WERI-Rb-1 (cell line): ENCODE measurements at places on chromosomes 12 and 14.

DNA sequence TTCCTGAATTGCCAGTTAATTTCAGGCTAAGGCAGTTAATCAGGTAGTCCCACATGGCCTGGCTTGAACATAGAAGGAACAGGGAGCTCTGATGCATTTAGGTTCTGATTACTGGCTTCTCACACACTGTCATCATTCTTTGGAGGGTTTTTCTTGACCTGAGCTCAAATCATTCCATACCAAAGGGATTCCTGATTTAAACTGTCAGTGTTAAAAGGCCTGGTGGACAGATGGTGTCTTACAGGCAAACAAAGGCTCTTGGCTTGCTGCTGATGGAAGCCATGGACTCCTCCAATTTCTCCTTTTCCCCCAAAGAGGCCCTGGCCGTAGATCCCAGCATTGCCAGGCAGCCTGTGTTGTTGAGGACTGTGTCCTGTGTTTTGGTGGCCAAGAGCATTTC is 30.2 kb downstream of the CACNA1C start:
- peak; percentile 12 for DNase-seq

DNA sequence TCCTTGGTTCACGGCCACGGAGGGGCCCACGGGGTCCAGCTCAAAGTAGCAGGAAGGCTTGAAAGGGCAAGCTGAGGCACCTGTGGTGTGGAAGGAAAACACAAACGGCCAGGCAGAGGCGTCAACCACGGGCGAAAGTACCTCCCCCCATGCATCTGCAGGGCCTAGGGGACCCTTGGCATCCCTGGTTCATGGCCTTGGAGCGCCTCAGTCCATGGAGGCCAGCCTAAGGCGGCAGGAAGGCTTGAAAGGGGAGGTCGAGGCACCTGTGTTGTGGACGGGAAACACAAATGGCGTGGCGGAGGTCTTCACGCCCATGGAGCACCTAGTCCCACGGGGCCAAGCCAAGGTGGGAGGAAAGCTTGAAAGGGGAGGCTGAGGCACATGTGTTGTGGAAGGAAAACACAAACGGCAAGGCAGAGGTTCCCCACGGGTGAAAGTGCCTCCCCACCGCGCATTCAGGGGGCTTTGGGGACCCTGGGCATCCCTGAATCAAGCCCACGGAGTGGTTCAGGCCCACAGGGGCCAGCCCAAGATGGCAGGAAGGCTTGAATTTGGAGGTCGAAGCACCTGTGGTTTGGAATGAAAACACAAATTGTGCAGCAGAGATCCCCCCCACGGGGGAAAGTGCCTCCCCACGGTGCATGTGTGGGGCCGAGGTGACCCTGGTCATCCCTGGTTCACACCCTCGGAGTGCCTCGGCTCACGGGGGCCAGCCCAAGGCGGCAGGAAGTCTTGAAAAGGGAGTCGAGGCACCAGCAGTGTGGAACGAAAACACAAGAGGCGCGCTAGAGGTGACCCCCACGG is 380.8 kb downstream of the ALG10 start:
- peak; percentile 0 for DNase-seq

GRCh38 chr14:102043251-102044025 is 43.4 kb downstream of the HSP90AA1 start:
- no peak for DNase-seq

- no peak for DNase-seq
These were observed 329.8 kb upstream of the OR4E1 start for GRCh38 chr14:22003461-22003860.

GRCh38 chr12:39490500-39491282 is 47.8 kb upstream of the KIF21A start:
- no peak for DNase-seq

GRCh38 chr12:52643233-52644077 is 8.6 kb downstream of the KRT2 start:
- DNase-seq: no peak

DNA sequence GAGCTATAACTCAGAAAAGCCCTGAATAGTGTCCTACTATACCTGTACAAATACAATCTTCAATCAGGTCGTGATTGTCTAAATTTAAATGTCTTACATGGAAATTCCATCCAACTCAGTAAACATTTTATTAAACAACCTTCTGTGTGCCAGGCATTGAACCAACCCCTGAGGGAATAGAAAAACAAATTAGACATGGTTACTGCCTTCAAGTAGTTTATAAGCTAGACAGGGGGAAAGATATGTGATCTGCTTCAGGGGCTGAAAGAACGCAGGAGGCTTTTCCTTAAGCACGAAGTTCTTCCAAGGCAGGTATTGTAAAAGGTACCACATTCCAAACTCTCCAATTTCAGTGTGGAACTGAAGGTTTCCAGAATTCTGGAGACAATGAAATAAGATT is 39.7 kb upstream of the STAB2 start:
- no peak for DNase-seq

DNA sequence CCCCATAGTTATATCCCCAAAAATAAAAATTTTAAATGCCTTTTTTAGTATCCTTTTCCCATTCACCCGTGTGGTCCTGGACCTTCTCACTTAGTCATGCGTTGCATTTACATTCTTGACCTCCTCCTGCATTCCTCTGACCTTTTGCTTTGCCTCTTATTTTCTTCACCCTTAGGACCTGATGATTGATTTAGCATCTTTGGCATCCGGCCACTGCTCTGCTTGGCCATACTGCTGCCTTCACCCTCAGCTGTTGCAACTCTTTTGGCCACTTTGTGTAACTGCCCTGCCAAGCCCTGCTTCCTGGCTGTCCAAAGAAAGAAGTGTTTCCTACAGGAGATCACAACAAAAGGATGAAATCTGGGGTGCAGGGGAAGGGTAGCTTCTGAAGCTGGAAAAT is 48.8 kb upstream of the SLC38A4 start:
- no peak for DNase-seq

DNA sequence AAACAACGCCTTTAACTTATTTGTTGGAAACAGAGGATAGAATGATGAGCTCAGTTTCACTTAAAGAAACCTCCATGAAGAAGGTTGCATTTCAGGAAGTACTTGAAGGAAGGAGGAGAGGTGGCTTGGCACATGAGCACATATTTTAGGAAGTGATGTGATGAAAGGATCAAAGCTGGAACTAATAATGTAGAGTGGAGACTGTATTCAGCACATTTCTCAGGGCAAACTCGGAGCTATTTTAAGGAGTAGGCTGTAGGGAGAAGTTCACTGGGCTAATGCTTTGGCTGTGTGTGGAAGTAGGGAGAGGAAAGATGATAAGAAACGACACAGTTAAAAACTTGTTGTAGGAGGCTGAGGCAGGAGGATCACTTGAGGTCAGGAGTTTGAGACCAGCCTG is 272.8 kb downstream of the AKAP6 start:
- DNase-seq: no peak

DNA sequence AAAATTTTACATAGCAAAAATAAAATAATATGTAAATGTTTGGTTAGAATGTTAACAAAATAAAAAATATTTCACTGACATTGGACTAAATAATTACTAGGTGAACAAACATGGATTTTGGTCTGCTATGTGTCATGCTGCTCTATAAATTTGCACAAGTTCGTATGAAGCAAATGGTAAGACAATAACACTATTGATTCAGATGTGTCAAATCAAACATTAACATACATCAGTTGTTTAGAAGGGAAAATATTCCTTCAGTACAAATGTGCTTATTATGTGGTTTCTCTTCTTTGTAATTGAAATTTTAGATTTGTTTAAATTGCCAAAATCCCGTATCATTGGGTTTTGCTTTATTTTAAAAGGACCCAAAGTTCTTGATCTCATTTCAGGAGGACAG is 46.9 kb downstream of the PAWR start:
- DNase-seq: no peak
